ENCODE measurements at places on chromosomes 7 and 10.

- no peak for DNase-seq
Measured at GRCh38 chr7:158414002-158414401, 173.6 kb downstream of the PTPRN2 start.

DNA sequence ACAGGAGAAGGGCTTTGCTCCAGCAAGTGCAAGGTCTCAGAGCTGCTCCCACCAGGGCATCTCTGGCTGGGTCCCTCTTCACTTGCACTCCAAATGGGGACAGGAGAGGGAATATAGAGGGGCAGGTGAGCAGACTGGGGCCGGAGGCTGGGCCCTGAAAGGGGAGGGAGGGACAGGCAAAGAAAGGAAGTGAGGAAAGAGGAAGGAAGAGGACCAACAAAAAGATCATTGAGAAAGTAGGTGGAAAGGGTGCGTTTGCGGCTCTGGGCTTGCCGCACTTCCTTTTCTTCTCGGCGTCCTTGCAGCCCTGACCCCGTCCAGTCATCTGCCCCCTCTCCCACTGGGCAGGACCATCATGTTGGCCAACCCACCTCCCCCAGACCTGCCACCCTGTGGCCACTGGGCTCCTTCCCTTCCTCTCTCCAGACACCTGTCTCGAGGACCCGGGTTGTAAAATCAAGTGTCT is 14.0 kb downstream of the ITPRIP start:
- no peak for DNase-seq

DNA sequence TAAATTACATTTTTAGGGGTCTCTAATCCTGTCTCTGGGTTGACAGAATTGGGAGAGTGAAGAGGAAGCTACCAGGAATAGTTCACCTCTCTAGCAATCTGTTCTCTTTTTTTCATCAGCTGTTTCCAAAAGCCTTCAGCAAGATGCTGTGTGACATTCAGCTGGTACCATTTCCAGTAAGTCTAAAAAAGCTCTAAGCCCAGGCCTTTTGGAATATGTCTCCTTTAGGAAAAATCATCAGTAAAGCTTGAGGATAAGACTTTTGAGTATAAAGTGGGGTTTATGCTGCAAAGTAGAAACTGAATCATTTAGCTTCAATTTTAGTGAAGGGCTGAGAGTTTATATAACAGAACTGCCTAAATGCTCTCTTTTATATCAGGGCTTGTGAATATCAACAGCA is 81.5 kb downstream of the CCNY start:
- no peak for DNase-seq

- DNase-seq: no peak
Measured at GRCh38 chr7:87506246-87507180, 31.0 kb upstream of the ABCB4 start.

GRCh38 chr10:118495499-118495898 is 99.9 kb downstream of the PRLHR start:
- DNase-seq: no peak

DNA sequence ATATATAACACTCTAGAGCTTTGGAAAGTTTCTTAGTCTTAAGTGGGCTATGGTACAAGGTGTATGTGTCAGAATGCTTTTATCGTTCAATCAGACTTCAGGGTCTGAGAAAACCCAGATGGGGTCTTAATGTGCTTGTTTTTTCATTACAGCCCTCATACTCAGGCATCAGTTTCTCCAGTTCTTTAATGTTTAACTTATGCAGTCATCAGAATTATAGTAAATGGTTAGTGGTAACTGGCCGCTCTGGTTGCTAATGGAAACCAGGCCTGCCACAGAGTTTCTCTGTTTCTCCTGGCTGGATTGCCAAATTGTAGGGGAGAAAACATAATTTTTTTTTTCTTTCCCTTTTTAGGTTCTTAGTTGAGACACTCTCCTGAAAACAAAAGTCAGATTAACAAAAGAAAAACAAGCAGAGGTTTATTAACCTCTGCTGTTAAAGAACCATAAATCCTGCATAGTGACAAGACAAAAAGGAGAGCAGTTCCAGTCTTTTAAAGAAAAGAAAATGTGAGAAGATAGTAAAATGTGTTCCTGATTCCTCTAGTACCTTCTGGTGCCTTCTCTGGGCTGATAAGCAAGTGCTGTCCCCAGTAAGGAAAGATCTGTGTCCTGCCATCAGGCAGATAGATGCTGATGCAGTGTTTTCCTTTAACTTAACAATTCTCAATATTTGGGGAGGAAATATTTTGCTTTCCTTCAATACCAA is 21.5 kb upstream of the GHITM start:
- DNase-seq: no peak

GRCh38 chr7:19410691-19411090 is 265.5 kb upstream of the FERD3L start:
- no peak for DNase-seq

GRCh38 chr10:49502358-49502757 is 36.6 kb downstream of the ERCC6 start:
- no peak for DNase-seq

GRCh38 chr10:119235356-119235755 is 28.0 kb downstream of the GRK5 start:
- DNase-seq: no peak

DNA sequence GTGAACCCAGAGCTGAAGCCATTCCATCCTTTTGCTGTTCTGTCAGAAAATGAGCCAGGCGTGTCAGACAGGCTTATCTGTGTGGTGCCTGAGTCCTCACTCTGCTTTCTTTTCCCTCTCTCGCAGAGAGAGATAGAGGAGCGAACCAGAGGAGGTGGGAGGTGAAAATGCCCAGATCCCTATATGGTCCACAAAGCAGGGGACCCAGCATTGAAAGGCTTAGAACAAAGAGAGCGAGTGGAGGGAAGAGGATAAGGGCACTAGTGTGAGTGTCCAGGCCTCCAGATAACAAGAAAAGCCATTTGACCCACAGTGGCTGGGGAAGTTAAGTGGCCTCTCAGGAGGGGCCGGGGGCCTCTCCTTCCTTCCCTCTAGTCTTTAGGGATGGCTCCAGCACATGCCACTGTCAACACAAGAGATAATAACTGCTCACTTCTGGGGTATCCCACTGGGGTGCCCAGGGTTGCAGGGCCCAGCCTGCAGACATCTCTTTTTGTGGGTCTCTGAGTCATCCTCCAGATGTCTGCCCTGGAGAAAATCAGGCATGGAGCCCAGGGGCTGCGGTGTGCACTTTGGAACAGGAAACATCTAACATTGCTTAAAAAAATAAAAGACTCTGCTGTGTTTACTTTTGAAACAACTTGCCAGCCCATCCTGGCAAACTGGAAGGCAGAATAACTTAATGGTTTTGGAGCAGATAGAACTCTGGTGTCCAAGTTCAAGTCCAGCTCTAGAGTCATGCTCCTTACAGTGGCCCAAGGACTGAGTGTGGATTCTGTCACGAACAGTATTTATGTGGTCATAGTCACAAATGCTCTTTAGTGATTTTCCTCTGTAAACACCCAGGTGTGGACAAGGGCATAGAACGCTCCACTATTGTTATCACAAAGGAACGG is 189.5 kb downstream of the CXCL12 start:
- DNase-seq: no peak

DNA sequence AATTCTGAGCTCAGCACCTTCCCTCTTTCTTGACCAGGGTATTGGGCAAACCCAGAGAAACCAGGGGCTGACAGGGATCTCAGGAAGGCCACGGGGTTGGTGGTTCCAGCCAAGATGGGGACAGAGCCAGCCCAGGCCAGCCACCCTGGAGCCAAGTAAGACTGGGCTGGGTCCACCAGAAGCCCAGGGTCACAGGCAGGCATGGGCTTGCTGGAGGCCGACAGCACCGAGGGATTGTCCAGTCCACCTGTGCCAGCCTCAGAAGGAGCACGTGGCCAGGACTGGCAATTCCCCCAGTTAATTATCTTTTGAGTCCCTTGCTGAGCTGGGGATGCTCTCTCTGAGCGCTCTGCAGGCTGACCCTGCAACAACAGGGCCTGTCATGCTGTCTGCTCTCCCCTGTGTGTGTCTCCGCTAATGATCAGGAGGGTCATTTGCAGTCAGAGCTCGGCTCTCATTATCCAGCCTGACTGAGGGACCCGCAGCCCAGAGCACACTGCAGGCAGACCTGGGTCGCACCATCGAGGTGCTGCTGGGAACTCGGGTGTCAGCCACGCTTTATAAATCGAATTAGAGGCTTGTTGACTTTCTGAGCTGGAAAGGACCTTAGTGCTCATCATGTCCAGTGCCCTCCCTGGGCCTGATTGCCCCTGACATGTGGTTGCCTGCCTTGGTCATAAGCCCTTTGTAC is 69.5 kb upstream of the PPIF start:
- DNase-seq: no peak

GRCh38 chr7:157430721-157431120 is 93.9 kb downstream of the DNAJB6 start:
- no peak for DNase-seq

DNA sequence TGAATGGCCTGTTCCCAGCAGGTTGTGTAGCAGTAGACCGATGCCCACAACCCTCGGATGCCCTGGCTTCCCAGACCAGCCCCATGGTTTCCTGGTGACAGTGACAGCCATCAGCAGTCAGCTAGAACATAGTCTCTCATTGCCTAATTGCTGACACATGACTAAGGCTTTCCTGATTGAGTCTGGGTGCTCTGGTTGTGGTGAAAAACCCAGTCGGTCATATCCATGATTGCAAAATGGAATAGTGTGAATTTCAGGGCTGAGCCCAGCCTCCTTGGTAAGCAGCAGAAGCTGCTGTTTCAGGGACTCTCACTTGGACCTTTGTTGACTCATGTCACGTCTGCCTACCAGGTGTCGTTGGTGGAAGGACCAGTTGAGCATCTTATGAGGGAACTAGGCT is 36.6 kb downstream of the POR start:
- DNase-seq: no peak

GRCh38 chr10:49611816-49612512 is 1.9 kb downstream of the SLC18A3 start:
- no peak for DNase-seq

Measured in stimulated activated CD4-positive, alpha-beta T cell treated with anti-CD3 and anti-CD28 coated beads, TNF-alpha, amount 100 ng/mL, for 4 hours (primary cell).